ENCODE measurements at places on chromosomes 2 and 18. TPM values are rescaled to one million over a fixed set of nuclear protein-coding genes. Genes with fewer than 3 reads are reported as not detected.

LIMS4 gene
- 2.1 TPM for total RNA-seq

PROKR1 gene
- not detected for total RNA-seq

REG3A gene
- total RNA-seq, result not detected

GBX2 gene
- not detected for total RNA-seq

TEKT4 gene
- not detected for total RNA-seq

SALL3 gene
- total RNA-seq, result 0.36 TPM

CENPA gene
- total RNA-seq, result 2.5 TPM

SCYGR3 gene
- total RNA-seq, result not detected

NGEF gene
- total RNA-seq, result 0.16 TPM
